ENCODE measurements at places on chromosomes 6 and 20.

- DNase-seq = no peak
Observed at GRCh38 chr6:54613596-54613995, 233.0 kb upstream of the FAM83B start.

- no peak for DNase-seq
Observed at GRCh38 chr6:39793516-39793915, 1.3 kb downstream of the DAAM2 start.

DNA sequence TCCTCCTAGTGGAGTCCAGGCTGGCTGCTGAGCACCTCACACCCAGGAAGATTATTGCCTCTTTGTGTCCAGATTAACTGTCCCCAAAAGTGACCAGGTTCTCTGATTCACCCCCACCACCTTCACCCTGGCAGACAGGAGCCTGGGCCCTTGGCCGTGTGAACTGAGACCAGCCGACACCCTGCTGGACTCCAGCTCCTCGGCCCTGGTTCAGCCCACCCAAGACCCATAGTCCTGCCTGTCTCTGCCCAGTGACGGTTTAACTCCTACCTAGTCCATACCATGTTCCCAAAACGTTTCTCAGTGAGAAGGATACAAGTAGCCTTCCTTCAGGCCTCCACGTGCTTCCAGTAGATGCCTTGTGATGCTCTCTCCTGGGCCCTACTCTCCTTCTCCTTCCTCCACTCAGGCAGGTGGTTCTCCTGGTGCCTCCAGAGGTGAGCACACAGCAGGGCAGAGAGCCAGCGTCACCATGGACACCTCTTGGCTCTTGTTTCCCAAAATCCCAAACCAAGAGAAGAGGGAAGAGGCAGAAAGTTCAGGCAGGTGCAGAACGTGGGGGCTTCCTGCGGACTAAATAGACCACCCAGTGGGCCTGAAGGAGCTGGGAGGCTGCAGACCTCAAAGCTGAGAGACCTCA lies 134.4 kb upstream of the CST7 start:
- no peak for DNase-seq

DNA sequence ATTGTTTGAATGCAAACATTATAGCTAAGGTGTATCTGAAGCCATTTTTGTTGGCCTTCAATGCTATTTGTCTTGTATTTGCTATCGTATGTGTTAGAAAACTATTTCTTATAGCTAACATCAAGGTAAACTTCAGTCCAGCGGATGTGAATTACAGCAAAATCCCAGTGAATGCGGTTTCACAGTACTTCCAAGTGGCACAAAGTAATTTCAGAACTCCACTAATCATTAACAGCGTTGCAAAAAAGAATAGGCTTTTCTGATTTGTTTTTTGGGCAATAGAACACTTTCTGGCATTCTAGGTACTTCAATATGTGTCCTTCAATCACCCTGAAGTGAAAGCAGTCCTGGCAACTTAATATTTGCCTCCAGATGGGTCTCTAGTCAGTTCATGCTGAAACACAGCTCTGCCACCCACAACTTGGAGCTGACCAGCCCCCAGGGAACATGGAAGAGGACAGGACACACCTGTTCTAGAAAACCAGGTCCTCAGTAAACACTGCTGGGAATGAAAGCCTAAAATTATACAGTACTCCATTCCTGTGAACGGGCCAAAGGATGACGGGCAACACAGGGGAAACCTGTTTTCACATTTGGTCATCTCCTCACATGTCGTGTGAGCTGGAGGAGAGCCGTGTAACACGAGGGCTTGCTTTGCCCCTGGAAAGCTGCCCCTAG lies 9.7 kb upstream of the MRPS10 start:
- DNase-seq = no peak

- DNase-seq = no peak
Observed at GRCh38 chr6:121849477-121849876, 414.0 kb downstream of the GJA1 start.

Data from activated gamma-delta T cell treated with Interleukin-2 at 50 U/mL for 16 hours (primary cell).